Nasal cavity respiratory epithelium epithelial cell of viscerocranial mucosa (primary cell): ENCODE measurements at places on chromosomes 1 and 21. TPM values are rescaled to one million over a fixed set of nuclear protein-coding genes. Genes with fewer than 3 reads are reported as not detected.

BNIPL gene
- 3.3 and 7.5 TPM in 2 replicates for total RNA-seq

COG2 gene
- total RNA-seq, result 21.5 and 34.5 TPM in 2 replicates

XKR8 gene
- total RNA-seq, result 3.2 and 3.4 TPM in 2 replicates

SERPINC1 gene
- 0.21 TPM in 1 of 2 replicates, not detected in the other for total RNA-seq

DRAXIN gene
- total RNA-seq, result under 0.01 TPM in 2 replicates

LCE5A gene
- not detected in 2 replicates for total RNA-seq

BARHL2 gene
- total RNA-seq, result not detected in 2 replicates

UTS2 gene
- 0.21 TPM in 1 of 2 replicates, not detected in the other for total RNA-seq

OR2T8 gene
- not detected in 2 replicates for total RNA-seq

AGMAT gene
- 0.93 and 1.4 TPM in 2 replicates for total RNA-seq

FAM163A gene
- total RNA-seq, result not detected in 2 replicates

OR14C36 gene
- not detected in 2 replicates for total RNA-seq

CHODL gene
- under 0.01 and 0.28 TPM in 2 replicates for total RNA-seq

CD52 gene
- total RNA-seq, result not detected in 2 replicates

SPRR2F gene
- total RNA-seq, result not detected in 2 replicates

NEGR1 gene
- total RNA-seq, result under 0.01 and 0.07 TPM in 2 replicates

INAVA gene
- 34.2 and 77.3 TPM in 2 replicates for total RNA-seq

GRIK3 gene
- not detected in 2 replicates for total RNA-seq

PCAT6 gene
- 0.68 and 1.1 TPM in 2 replicates for total RNA-seq

TMPRSS2 gene
- under 0.01 and 7.5 TPM in 2 replicates for total RNA-seq

ASTN1 gene
- under 0.01 TPM in 2 replicates for total RNA-seq

CFHR5 gene
- total RNA-seq, result not detected in 2 replicates

ZNF695 gene
- 0.21 and 0.68 TPM in 2 replicates for total RNA-seq

MIB2 gene
- 68.6 and 97.4 TPM in 2 replicates for total RNA-seq

PYHIN1 gene
- total RNA-seq, result 0.21 TPM in 1 of 2 replicates, not detected in the other

FBXO28 gene
- 50.2 and 56.5 TPM in 2 replicates for total RNA-seq

ACADM gene
- total RNA-seq, result 28.0 and 30.9 TPM in 2 replicates

ATAD3C gene
- total RNA-seq, result 0.34 and 1.1 TPM in 2 replicates

HTR6 gene
- total RNA-seq, result not detected in 2 replicates

OR2T11 gene
- total RNA-seq, result not detected in 2 replicates

CIART gene
- total RNA-seq, result 2.7 and 4.8 TPM in 2 replicates

TRIM45 gene
- total RNA-seq, result 1.0 and 3.8 TPM in 2 replicates

C1orf226 gene
- total RNA-seq, result under 0.01 and 1.6 TPM in 2 replicates

AMY1B gene
- total RNA-seq, result not detected in 2 replicates

PCNX2 gene
- 30.3 and 46.5 TPM in 2 replicates for total RNA-seq

VWA5B1 gene
- not detected in 2 replicates for total RNA-seq
